ENCODE measurements at places on chromosomes 6 and 20. TPM values are rescaled to one million over a fixed set of nuclear protein-coding genes. Genes with fewer than 3 reads are reported as not detected.

TOP1 gene
- total RNA-seq = 26.8 TPM

NOTCH4 gene
- 8.8 TPM for total RNA-seq

BTNL2 gene
- total RNA-seq = not detected

DNAH8 gene
- under 0.01 TPM for total RNA-seq

IYD gene
- total RNA-seq = 0.69 TPM

MCCD1 gene
- not detected for total RNA-seq

POLR1C gene
- 25.6 TPM for total RNA-seq

TFAP2B gene
- total RNA-seq = 0.46 TPM

CLVS2 gene
- 43.6 TPM for total RNA-seq

POM121L2 gene
- not detected for total RNA-seq

VPS52 gene
- 34.8 TPM for total RNA-seq

ZBTB46 gene
- total RNA-seq = 20.3 TPM

CENPQ gene
- total RNA-seq = 8.1 TPM

VGLL2 gene
- total RNA-seq = 0.46 TPM

MAN1A1 gene
- total RNA-seq = 21.2 TPM

PGBD1 gene
- total RNA-seq = 17.8 TPM

GINS1 gene
- 14.1 TPM for total RNA-seq

DDO gene
- total RNA-seq = 1.8 TPM

RIPOR3 gene
- 2.3 TPM for total RNA-seq

WFDC10A gene
- total RNA-seq = not detected

TFAP2A gene
- total RNA-seq = 0.46 TPM

CRISP2 gene
- 1.6 TPM for total RNA-seq

MMP24 gene
- 80.5 TPM for total RNA-seq

SCRT2 gene
- total RNA-seq = 0.92 TPM

TTBK1 gene
- total RNA-seq = 16.8 TPM

EFCAB8 gene
- total RNA-seq = not detected

CRYBG1 gene
- 1.6 TPM for total RNA-seq
